ENCODE measurements at places on chromosomes 6 and 20.

DNA sequence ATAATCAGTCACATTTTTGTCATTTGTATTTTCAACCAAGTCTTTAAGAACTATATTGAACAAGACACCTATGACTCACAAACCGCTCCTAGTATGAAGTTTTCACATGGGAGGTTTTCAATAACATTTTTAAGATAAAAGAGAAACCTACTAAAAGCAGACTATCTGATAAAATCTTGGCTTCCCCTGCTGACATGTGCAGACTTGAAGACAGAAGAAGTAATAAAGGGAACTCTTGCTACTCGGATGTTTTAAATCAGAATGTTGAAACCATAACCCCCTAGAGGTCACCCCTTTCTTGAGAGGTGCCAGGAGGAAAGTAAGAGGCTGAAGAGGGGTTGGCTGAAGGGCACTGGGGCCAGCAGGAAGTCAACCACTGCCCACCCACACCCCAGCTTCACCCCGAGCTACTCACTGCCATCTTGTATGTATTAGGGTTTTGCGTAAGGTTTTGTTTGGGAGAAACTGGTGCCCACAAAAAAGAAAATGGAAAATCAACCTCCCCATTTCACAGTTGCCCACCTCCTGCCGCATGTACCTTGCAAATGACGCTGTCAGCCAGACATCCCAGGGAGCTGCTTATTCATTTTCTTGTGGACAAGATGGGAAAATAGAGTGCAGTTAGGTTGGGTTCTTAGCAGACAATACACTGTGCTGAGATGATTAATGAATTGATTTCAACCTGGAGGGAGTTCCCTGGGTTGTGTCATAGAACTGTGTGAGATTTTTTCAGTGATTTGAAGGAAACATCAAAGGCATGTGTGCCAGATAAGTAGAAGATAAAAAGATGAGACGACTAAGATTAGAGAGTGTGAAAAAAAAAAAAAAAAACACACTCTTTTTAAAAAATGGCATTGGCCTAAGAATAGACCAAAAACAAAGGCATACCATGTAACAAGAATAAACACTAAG lies 83.2 kb upstream of the TAB2 start:
- H3K27ac ChIP-seq = peak overlapping the region; percentile 79
- peak overlapping the region; percentile 31 for H3K4me3 ChIP-seq
- DNase-seq = no peak
- H3K4me1 ChIP-seq = peaks cover 27% of the 10 kb centered on the region

DNA sequence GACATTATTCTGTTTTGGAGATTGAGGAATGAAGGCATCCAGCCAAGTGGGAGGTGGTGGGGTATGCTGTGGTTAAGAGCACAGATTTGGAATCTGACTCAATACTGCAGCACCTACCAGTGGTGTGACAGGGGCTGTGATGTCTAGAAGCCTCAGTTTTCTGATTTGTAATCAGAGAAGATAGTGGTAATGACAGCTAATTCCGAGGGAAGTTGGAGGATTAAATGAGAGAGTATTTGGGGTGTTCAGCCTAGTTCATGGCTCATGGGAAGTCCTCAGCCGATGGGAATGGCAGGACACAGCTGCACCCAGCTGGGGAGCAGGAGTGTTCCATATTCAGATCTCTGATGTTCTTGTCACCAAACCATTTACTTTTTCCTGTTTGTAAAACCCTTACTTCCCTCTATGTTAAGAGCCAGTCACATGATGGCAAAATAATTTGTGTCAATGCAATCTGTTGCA lies 9.3 kb downstream of the SLC9A8 start:
- peak overlapping the region; percentile 92 for H3K27ac ChIP-seq
- H3K4me3 ChIP-seq = no peak overlapping the region
- H3K4me1 ChIP-seq = peaks cover 36% of the 10 kb centered on the region
- DNase-seq = no peak
- peaks cover 50% of the 10 kb centered on the region for H3K36me3 ChIP-seq

DNA sequence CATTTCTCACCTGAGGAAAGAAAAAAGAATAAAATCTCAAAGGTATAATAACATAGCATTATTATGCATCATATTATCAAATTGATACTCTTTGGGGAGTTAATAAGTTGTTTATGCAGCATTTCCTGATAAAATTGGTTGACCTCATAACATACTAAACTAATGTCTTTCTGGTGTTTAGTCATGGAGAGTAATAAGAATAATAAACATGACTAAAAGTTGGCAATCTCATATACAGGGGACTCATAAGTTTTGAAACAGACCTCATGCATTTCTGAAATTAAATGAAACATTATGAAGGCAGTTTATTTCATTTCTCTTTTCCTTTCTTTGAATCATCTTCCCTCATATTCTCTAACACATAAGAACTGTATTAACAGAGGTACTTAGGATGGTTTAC lies 60.5 kb upstream of the PRDM1 start:
- no peak for DNase-seq
- H3K27ac ChIP-seq = no peak overlapping the region
- no peak overlapping the region for H3K4me3 ChIP-seq

- no peaks in the 10 kb centered on the region for H3K36me3 ChIP-seq
- H3K27ac ChIP-seq = no peak overlapping the region
- H3K4me1 ChIP-seq = peaks cover under 1% of the 10 kb centered on the region
- no peak for DNase-seq
- no peak overlapping the region for H3K4me3 ChIP-seq
Observed at GRCh38 chr6:11705069-11705468, 73.5 kb downstream of the ADTRP start.

DNA sequence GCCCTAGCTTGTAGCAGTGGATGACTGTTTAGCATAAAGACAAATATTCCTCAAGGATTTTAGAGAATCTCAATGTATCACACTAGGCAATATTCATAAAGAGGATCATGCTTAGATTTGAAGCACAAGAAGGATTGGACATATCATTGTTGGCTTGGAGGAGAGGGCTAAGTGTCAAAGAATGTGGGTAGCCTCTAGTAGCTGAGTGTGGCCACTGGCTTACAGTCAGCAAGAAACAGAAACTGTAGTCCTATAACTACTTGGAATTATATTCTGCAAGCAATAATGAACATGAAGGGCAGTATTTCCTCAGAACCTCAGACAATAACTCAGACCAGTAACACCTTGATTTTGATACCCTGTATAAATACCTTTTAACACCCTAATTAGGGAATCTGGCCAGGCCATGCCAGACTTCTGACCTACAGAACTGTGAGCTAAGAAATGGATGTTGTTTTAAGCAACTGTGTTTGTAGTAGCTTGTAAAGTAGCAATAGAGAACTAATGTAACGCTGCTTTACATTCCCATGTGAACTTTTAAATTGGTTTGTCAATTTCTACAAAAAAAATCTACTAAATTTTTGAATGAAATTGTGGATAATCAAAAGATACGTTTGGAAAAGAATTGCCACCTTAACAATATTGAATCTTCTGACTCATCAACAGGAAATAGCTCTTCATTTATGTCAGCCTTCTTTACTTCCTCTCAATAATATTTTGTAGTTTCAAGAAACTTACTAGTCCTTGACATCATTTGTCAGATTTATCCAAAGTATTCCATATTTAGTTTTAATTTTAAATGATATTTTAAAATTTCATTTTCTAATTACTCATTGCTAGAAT lies 65.2 kb upstream of the RSPO3 start:
- no peak overlapping the region for H3K27ac ChIP-seq
- H3K36me3 ChIP-seq = no peaks in the 10 kb centered on the region
- no peaks in the 10 kb centered on the region for H3K4me1 ChIP-seq
- no peaks in the 10 kb centered on the region for H3K27me3 ChIP-seq

GRCh38 chr20:20969701-20970280 lies 136.4 kb downstream of the LINC00237 start:
- H3K4me1 ChIP-seq = no peaks in the 10 kb centered on the region
- peaks cover 18% of the 10 kb centered on the region for H3K27me3 ChIP-seq
- no peak for DNase-seq
- H3K27ac ChIP-seq = no peak overlapping the region
- H3K36me3 ChIP-seq = no peaks in the 10 kb centered on the region
- no peak overlapping the region for H3K4me3 ChIP-seq

Measured in effector memory CD8-positive, alpha-beta T cell (primary cell).